ENCODE measurements at places on chromosomes 5 and 9.

DNA sequence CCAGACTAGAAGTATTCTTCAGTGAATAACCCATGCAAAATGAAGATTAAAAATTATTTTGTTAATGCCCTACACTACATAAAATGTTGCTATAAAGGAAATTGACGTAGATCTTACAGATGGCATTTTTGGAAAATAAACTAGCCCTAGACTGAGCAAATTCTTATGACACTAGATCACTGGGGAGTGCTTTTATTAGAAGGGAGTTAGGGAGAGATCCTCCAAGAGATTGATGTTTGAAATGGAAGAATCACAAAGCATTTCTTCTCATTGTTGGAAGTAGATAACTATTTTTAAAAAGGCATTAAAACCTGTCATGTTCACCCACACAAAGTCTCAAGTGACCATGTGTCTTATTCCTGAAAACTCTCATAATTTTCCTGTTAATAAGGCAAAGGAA lies 351.1 kb upstream of the TLE4 start:
- no peak for DNase-seq

DNA sequence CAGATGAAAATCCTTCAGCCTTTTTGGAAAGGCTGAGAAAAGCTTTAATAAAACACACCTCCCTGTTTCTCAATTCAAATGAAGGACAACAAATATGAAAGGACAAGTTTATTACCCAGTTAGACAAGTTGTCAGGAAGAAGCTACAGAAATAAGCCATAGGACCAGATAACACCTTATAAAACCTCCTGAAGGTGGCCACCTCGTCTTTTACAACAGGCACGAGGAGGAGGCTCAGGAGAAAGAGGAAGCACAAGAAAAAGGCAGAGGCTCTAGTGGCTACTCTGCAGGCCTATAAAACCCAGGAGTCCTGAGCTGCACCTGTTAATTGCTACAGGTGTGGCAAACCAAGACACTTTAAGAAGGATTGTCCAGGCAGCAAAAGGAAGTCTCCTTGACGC lies 352.1 kb upstream of the CDH18 start:
- no peak for DNase-seq

DNA sequence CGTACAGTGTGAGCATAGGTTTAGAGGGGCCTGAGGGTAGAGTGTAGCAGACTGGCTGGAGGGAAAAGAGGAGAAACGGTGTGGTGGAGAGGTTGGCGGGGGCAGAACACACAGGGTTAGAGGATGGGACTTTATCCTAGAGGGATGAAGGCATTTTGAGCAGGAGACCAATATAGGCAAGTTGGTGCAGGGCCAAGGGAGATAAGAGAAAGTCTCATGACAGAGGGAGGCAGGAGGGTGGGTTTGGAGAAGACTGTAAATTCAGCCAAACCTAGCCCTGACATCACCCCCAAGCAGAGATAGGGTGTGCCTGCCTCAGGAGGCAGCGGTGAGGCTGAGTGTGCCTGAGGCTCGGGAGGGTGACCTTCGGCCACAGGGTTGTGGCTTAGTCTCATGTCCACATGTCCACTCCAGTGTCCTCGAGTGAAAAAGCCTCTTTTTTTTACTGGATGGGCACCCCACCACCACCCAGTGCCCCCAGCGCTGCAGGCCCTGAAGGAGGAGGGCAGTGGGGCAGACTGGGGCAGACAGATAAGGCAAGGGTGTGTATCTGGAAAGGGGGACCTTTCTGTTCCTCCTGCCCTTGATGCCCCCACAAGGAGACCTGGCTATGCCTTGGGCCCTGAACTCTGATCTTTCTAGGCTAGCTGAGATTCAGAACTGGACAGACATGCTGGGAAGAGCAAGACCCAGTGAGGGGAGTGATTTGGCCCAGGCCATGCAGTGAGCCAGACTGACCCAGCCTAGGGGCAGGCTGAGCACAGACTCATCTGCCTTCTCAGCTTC lies 108.7 kb downstream of the RGS3 start:
- DNase-seq, result no peak

GRCh38 chr5:36521838-36522745 lies 84.3 kb upstream of the SLC1A3 start:
- DNase-seq, result no peak

- DNase-seq, result no peak
These were observed 3.1 kb upstream of the NDUFS4 start for GRCh38 chr5:53557386-53557785.

All from activated CD8-positive, alpha-beta memory T cell treated with anti-CD3 and anti-CD28 coated beads for 4 hours (primary cell).